Right forelimb (tissue), 1 donor: ENCODE measurements at places on chromosomes 1 and 21.

DNA sequence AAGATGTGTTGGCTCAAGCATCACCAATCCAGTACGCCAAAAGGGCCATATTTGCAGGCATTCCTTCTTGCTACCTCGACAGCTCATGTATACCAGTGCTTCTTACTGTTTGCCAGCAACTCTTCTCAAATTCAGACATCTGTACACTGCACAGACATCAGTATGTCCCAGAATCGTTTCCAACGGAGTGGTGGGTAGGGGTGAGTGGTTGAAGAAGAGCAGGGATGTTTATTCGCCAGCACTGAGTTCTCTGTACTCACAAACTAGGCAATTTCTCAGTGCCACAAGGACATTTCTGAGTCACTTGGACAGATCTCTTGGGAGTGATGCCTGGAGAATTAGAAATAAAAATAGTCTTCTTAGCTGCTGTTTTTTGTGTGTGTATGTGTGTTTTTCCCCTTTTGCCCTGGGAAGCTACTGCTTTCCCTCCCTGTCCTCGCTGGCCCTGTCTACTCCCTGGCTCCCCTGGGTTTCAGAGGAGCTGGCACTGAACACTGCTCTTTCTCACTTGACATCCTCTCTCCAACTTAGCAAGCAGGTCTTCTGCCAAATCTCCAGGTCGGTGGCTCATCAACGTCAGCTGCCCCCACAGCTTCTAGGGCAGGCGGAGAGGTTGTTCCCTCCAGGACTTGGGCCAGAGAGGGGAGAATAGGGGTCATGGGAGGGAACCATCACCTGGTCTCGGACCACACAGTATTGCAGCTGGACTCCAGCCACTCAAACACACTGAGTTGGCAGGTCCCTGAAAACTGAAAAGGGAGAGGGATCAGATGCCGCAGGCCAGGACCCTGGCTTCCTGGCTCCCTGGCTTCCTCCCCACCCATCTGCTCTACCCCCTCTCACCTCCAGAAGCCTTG is 90.5 kb downstream of the NMNAT2 start:
- no peak for DNase-seq

DNA sequence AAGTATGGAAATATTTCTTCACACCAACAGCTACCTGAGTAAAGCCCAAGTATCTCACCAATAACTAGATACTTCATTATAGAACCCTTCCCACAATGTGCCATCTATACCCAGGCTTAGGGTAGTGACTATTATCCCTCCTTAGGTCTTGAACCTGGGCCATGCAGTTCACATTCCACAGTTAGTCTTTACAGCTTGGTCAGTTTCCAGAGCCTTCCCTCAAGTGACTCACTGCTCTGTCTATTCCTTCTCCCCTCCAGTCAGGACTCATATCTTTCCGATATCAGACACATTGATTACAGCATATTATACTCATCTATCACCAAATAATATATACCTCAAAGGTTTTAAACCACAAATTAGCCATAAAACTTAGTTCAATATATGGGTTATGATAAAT is 23.6 kb downstream of the VAMP4 start:
- DNase-seq = no peak

DNA sequence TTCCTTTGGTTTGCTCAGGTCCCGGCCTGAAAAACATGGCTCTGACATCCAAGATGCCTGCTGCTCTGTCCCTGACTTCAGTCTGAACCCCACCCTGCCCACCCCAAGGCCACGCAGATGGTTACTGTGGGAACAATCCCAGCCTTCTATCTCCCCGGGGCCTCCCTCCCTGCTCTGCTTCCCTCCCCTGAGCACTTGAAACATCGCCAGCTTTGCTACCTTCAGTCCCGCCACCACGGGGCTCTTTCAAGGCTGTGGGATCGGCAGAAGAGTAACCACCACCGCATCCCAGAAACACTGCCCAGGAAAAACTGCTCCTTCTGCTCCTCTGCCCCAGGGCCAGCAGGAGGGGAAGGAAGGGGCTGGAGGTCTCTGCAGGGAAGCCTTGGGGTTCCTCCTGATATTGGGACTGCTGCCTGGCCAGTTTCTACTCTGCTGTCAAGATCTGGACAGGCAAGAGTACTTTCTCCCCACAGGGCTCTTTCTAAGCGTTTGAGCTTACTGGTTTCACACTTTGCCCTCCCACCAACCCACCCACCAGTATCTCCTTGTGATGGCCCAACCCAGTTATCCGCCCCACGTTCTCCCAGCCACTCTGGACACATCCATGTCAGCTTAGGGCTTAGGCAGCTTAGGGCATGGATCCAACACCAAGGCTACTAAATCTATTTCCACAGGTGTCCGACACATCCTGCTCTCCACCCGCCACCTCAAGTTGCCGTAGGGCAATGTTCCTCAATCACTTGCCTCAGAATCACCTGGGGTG is 8.4 kb downstream of the ETNK2 start:
- no peak for DNase-seq

DNA sequence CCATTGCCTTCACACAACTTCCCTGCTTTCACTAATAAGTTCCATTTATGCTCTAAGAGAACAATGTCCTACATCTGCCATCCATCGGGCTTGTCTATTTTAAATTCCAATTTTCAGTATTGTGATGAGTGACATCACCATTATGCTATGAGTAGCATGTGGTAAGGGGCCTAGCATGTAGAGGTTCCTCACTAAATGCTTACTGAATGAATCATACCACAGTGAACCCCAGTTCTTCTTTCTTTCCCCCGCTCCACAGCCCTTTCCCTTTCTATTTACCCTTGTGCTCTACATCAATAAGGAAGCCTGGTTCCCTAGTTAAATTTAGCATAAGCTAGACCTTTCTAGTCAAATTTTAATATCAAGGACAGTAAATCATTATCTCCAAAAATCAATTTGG is 195.0 kb upstream of the RGS18 start:
- no peak for DNase-seq

DNA sequence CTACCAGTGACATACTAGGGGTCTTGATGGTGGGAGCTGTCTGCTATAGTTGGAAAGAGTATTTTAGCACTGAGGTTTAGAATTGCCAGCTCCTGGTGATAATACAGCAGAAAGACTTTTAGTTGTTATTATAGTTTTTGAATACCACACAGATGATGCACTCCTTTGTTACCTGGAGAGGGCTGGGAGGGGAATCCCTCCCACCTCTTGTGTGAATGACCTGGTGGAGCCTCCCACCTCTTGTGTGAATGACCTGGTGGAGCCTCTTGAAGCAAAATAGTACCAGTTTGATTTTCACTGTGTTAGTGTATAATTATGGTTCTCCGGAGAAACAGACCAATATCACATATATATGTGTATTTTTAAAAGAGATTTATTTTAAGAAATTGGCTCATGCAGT is 3.3 kb downstream of the DISP1 start:
- DNase-seq = no peak

DNA sequence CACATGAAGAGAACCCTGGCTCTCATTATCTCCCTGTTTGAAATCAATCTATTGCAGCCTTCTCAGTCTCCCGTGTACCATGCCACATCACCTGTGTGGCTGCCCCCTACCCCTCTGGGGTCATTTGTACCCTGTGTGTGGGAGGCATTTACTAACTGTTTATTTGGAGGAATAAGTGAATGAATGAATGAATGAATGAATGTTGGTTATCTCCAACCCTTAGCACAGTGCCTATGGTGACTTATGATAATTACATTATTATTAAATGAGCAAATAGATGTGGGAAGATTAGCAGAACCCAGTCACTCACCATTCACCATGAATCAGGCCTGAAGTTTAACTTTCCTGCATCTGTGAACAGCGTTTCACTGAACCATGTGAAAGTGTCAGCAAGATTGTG is 560.8 kb downstream of the MATN1 start:
- DNase-seq = no peak

- DNase-seq = no peak
Observed at GRCh38 chr1:162916407-162916806, 55.4 kb upstream of the CCDC190 start.

DNA sequence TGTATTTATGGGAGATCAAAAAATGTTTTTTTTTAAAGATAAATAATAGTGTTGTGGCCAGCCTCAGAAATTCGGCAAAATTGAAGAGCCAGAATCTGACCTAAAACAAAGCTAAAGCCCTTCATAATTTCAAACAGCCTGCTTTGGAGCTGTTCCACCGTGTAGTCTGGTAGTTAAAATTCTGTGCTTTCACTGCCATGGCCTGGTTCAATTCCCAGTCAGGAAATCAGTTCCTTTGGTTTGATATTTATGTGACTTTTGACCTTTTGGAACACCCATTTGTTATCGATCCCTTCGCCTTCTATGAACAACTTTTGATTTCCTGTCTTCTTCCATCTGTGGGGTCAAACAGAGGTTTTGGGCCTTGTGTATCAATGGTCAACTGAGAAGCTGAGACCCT is 179.8 kb downstream of the HFM1 start:
- DNase-seq = no peak

DNA sequence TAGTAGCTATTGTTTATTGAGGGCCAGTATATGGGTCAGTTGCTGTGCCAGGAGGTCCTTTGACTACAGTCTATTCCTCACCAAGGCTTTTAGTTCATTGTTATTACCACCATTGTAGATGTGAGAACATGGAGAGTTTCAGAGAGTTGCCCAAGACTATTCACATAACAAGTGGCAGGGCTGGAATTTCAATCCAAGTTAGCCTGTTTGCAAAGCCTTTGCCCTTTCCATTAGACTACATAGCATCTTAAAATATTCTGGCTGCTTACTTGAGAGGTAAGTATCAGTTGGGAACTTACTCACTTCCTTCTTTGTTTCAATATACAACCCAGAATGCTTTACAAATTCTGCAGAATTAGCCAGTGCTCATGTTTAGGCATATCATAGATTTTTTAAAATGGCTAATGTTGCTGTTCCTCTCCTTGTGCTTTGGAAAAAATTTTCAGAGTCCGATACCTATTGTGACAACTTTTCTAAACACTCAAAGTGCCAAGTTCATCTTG is 141.2 kb downstream of the FGGY start:
- DNase-seq = no peak

DNA sequence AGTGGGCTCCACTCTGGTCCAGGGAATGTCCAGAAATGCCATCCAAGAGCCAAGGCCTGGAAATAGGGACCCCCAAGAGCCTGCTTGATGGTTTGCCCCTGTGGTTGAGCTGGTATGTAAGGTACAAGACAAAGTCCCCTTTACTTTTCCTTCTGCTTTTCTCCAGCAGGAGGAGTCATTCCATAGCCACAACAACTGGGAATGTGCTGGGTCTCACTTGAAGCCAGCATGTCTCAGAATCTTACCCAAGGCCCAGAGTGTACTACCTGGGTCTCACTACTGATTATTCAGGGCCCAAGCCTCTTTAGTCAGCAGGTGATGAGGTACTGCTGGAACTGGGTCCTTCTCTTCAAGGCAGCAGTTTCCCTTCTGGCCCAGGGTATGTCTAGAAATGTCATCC is 62.1 kb upstream of the CD55 start:
- no peak for DNase-seq

- DNase-seq = no peak
Observed at GRCh38 chr1:28456078-28456477, 49.8 kb upstream of the RCC1 start.

- DNase-seq = no peak
Observed at GRCh38 chr1:7093297-7093696, 308.0 kb downstream of the CAMTA1 start.

DNA sequence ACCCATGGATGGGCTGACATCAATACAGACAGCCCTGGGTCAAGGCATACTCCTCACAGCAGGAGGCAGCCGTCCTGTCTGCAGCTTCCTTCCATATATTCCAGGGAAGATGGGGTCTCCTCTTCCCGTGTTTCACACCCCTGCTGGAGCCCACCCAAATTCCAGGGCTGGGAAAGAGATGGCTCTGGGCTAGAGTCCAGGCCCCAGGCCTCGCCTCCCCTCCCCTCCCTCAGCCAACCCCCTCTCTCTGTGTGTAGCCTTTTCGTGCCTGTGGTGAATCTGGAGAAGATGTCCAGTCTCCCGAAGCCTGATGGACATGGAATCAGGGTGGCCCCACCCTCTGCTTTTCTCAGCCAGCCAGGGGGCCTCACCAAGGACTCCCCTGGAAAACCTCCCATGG is 3.6 kb downstream of the ATXN7L2 start:
- no peak for DNase-seq

- no peak for DNase-seq
Observed at GRCh38 chr1:3111348-3112021, 42.5 kb downstream of the PRDM16 start.

DNA sequence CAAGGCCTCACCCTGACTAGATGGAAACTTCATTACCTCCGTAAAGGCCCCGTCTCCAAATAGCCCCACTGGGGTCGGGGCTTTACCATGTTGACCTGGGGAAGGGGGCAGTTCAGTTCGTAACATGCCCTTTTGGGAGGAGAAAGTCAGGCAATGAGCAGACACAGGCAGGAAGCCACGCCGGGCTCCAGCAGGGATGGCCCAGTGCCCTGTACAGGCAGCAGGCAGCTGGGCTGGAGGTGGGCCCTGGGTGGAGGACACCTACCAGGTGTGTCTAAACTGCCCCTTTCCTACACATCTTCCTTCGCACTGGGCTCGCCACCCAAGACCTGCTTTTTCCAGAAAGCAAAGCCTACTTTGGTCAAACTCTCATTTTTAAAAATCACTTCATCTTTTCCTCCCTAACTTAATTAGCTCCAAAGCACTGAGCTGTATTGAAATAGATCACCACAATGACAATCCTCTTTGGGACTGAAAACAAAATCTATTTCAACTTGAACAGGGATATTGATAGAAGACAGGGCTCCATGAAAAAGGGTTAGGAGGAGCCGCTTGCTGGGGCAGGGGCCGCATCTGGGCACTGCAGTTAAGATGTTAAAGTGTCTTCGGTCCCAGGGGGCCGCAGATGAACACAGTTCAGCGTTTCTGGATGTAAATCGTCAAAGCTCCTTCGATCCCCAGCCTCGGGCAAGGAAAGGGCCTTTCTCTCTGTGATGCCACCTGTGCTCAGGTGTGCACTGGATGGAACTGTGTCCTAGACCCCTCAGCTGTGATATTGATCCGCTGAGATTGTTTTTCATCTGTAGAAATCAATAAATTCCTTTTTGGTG is 104.6 kb downstream of the PDE9A start:
- no peak for DNase-seq

GRCh38 chr1:66371233-66372005 is 162.5 kb upstream of the SGIP1 start:
- no peak for DNase-seq

DNA sequence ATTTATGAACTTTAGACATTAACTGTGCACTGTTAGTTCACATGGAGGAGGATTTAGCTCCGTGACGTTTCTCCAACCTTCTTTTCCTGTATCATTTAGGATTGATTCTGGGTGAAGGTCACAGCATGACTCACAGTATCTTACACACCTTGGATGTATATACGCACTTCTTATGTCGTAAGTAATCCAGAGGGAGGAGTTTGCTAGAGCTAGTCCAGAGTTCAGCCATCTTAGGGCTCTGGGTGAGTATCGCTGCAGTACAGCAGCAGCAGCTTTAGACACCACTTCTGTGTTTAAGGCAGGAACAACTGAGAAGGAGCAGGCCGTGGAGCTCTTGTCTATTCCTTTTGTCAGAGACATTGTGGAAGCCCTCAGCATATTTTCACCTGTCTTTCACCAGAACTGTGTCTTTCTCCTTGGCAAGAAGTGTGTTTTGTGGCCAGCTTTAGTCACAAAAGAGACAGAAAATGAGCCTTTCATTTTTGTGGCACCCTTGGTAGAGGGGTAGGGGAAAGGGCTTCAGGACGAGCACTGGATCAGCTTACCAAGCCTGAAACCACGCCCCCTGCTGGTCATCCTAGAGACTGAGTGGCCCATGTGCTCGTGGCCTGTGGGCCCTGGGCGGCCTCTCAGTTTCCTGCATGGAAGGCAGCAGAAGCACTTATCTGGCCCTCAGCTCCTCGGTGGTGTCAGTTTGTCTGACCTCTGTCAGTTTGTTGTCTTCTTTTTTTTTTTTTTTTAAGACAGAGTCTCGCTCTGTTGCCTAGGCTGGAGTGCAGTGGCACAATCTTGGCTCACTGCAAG is 64.0 kb downstream of the ADARB1 start:
- DNase-seq = peak; percentile 67
